ENCODE measurements at places on chromosomes 11 and 22.

GRCh38 chr11:9738116-9738515 is 74.2 kb downstream of the SWAP70 start:
- no peak for DNase-seq

DNA sequence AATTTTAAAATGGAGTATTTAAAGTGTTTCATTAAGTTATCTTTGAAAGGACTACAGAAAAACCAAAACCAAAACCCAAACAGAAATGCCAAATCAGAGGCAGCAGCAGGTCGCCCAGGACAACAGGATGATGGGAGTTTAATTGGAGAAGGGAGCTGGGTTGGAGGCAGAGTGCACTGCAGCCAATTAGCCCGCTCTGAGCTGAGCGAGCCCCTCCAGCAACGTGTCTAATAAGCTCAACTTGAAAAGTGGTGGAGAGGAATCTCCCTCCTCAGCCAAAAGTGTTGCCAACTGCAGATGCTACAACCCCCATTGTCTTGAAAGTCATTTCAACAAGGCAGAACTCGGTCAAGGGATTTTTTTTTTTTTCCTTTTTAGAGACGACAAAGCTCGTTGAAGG is 323.9 kb downstream of the CADM1 start:
- no peak for DNase-seq

GRCh38 chr11:1744137-1744886 is 6.1 kb downstream of the IFITM10 start:
- DNase-seq = no peak

DNA sequence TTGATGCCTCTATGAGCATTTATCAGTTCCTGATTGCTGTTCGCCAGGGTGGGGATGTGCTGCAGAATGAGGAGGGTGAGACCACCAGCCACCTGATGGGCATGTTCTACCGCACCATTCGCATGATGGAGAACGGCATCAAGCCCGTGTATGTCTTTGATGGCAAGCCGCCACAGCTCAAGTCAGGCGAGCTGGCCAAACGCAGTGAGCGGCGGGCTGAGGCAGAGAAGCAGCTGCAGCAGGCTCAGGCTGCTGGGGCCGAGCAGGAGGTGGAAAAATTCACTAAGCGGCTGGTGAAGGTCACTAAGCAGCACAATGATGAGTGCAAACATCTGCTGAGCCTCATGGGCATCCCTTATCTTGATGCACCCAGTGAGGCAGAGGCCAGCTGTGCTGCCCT is 2.7 kb downstream of the FEN1 start:
- no peak for DNase-seq

DNA sequence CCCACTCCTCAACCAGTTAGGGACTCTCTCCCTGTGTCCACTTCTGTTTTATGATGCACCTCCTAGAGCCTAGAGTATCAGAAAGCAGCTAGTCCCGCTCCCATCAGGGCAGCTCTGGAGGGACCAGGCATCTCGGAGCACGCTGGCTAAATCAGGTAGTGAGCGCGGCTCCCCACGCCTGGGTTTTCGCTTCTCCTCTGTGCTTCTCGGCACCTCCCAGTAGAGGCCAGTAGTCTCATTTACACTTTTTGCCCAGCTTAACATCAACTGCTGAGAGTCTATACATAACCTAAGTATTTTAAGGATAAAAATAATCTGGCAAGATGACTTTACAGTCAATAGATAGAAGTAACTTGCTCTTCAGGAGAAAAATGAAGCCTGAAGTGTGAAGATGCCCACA is 473.8 kb downstream of the OPCML start:
- DNase-seq = no peak

GRCh38 chr22:33400891-33401290 is 342.7 kb upstream of the SYN3 start:
- DNase-seq = no peak

GRCh38 chr11:17751558-17751957 is 17.0 kb downstream of the KCNC1 start:
- no peak for DNase-seq
